Stimulated activated CD4-positive, alpha-beta T cell treated with anti-CD3 and anti-CD28 coated beads, Interleukin-1b, Interleukin-23, amount 100 ng/mL, for 1 hour (primary cell): ENCODE measurements at places on chromosomes 16 and 17.

- DNase-seq: no peak
Observed at GRCh38 chr17:40558890-40559563, 6.2 kb downstream of the CCR7 start.

DNA sequence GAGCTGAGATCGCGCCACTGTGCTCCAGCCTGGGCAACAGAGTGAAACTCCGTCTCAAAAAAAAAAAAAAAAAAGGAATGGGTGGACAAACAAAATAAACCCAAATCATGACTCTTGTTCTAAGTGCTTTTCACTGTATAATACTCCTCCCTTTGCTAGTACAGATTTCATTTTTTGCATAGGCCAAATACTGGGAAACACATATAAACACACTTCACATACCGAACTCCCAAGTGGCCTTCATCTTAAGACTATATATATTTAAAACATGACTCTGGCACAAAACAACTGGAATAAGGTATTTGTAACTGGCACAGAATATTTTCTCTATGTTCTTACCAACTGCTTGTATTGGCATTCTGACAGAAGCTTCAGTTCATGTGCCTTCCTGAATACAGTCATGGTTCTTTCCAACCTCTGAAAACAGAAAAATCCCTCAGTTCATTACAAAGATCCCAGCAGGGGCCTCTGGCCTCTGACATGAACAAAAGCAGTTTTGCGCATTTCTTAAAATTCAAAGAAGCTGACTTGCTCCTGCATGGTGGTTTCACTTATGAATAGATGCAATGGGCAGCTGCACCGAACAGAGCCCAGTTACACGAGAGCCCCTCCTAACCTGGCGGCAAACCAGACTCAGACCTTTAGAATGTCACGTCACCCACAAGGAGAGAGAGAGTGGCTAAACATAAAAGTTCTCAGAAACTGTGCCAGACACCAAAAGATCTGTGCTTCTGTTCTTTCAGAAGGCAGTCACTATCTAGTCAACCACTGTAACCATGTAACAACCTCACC lies 19.1 kb upstream of the COPRS start:
- DNase-seq: no peak

- DNase-seq: no peak
Observed at GRCh38 chr16:85234310-85235204, 122.3 kb upstream of the CIBAR2 start.

DNA sequence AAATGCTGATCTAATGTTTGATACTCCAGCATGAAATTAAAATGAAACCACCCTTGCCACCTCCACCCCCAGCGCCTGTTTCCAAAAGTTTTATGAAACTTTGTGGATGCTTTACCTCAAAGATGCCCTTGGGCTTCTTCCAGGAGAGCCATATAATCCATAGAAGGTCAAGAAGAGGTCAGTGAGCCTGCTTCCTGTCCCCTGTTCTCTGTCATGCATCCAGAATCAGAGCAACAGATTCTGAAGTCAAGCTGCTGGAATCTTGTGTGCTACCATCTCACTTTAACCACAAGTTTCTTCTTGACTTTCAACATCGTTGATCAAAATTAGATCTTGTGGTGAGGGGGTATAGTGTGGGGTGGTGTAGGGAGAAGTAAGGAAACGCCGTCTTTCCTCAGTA lies 8.6 kb downstream of the GOSR2 start:
- no peak for DNase-seq

DNA sequence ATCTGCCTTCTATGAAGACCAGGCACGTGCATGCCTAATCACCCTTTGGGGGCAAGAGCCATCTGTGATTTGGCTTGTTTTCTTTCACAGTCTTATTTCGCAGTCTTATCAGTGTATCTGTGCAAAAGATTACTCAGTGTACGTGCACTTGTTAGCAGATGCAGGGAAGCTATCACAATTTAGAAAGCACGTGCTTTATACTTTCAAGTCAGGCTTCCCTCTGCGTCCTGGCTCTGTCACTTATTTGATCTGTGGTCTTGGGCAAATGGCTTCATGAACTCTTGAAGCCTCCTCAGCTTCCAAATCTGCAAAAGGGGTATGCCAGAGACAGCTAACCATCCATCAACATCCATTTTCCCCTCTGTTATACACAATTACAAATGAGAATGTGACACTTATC lies 246.4 kb downstream of the XYLT1 start:
- DNase-seq: no peak

DNA sequence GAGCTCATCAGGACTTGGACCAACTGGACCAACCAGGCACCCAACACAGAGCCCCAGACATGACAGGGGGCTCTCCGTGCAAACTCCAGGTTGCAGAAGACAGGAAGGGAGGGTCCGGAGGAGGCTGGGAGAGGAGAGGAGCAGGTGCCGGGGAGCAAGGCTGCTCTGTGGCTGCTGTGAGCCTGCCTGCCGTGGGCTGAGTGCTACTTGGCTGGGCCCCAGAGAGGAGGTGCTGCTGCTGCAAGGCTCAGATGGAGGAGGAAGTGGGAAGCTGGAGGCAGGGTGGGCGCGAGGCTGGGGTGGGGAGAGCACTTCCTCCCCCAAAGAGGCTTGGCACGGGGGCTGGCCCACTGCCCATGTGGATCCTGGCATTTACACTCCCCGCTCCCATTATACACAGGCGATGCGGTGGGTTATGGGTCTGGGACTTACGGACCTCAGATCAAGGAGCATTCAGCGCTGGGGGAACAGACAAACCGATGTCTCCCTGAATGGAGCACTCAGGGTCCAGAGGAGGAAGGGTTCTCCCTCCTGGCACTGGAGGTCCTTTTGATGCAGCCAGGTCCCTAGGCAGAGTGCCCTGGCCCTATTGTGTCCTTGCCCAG lies 15.9 kb downstream of the EPOP start:
- no peak for DNase-seq

- no peak for DNase-seq
Observed at GRCh38 chr17:33183487-33184026, 109.5 kb downstream of the ASIC2 start.

DNA sequence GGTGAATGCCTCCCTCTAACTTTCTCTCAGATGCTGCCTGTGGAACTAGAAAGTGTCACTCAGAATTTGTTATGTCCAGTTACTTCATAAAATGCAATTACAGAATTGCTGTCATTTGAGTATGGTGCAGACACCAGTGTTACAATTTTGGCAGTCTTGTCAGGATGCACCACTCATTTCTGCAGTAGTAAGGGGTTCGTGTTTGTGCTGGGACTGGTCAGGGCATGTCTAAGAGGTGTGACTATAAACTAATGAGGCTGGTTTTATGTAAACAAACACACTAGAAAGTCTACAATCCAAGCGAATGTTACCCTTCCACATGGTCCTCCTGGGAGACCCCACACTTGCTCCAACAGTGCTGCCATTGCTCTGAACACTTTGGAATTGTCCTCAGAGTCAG lies 206.2 kb downstream of the ANKFN1 start:
- DNase-seq: no peak

GRCh38 chr16:63066552-63066951 lies 1030.3 kb upstream of the CDH8 start:
- no peak for DNase-seq

GRCh38 chr16:52068447-52069074 lies 478.4 kb downstream of the TOX3 start:
- DNase-seq: no peak

- no peak for DNase-seq
Observed at GRCh38 chr16:65534121-65534528, 412.3 kb upstream of the CDH11 start.

- no peak for DNase-seq
Observed at GRCh38 chr16:51072591-51072990, 78.5 kb downstream of the SALL1 start.

GRCh38 chr17:31811101-31811500 lies 47.9 kb downstream of the COPRS start:
- DNase-seq: no peak

GRCh38 chr16:5056352-5056751 lies 9.4 kb downstream of the C16orf89 start:
- DNase-seq: no peak

GRCh38 chr17:9519583-9520272 lies 55.9 kb downstream of the STX8 start:
- no peak for DNase-seq

GRCh38 chr17:83079352-83079747 lies at the start of gene METRNL:
Gene METRNL (plus strand): TSS chr17:83079609. CDS start chr17:83079816, 207 bp downstream.
- no peak for DNase-seq

- DNase-seq: no peak
Observed at GRCh38 chr17:33175562-33175961, 117.5 kb downstream of the ASIC2 start.

- DNase-seq: no peak
Observed at GRCh38 chr16:82741073-82741615, 114.4 kb downstream of the CDH13 start.

- no peak for DNase-seq
Observed at GRCh38 chr16:27690608-27691007, 140.7 kb downstream of the KATNIP start.

GRCh38 chr17:33908363-33909064 lies 346.6 kb upstream of the CCL2 start:
- no peak for DNase-seq

- DNase-seq: no peak
Observed at GRCh38 chr17:66508896-66509844, 206.8 kb downstream of the PRKCA start.

DNA sequence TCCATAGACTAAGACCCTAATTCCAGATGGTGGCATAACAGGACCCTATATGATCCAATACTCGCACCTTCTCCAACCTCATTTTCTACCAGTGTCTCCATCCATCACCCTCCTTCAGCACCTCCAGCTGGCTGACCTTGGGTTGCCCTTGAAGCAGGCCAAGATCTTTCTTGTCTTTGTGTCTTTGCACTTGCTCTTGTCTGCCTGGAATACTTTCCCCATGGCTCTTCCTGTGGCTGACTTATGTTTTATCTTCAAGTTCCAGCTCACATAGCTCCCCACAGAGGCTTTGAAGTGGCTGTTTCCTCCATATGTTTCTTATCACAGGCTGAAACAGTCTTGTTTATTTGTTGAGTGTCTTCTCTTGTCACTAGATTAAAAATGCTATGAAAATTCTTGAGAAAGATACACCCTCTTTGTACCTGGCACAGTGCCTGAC lies 29.6 kb upstream of the MMD start:
- DNase-seq: no peak

- no peak for DNase-seq
Observed at GRCh38 chr17:7548585-7549400, at the start of gene TNFSF12. Gene TNFSF12 (plus strand): TSS chr17:7549058. CDS start chr17:7549154, 96 bp downstream.

GRCh38 chr16:20321671-20322070 lies 5.6 kb downstream of the GP2 start:
- no peak for DNase-seq

GRCh38 chr17:10646392-10646990 lies 10.6 kb downstream of the MYH3 start:
- peak; percentile 69 for DNase-seq

DNA sequence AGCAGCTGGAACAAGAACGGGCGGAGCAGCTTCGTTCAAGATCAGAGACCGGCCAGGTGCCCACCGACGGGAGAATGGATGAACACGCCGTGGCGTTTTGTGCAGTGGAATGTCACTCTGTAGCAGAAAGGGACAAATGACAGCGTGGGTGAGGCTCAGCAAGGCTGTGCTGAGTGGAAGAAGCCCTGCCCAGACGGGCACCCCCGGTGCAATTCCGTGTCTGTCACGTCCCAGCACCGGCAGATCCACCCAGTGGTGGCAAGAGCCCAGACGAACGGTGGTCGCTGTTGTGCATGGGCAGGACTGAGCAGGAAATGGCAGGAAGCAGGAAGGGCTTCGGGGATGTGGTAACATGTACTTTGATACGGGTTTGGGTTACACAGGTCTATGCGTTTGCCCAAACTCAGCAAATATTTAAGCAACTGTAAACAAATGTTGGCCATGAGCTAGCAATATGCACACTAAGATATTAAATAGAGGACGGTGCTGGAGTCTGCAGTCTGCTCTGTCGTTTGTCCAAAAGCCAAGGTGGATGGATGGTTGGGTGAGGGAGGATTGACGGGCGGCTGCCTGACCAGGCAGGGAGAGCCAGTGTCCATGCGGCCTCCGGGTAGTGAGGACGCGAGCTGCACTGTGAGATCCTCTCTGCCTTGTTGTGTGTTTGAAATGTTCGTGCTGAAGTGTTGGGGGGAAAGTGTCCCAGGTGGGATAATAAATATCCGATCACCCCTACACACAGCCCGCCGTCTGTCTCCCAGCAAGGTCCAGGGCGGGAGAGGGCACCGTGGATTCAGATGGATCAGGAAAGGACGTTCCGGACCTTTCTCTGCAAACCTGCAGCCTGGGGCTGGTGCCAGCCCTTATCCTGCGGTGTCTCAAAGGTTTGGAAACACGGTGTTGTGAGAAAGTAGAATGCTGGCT lies 48.4 kb downstream of the COX4I1 start:
- no peak for DNase-seq

DNA sequence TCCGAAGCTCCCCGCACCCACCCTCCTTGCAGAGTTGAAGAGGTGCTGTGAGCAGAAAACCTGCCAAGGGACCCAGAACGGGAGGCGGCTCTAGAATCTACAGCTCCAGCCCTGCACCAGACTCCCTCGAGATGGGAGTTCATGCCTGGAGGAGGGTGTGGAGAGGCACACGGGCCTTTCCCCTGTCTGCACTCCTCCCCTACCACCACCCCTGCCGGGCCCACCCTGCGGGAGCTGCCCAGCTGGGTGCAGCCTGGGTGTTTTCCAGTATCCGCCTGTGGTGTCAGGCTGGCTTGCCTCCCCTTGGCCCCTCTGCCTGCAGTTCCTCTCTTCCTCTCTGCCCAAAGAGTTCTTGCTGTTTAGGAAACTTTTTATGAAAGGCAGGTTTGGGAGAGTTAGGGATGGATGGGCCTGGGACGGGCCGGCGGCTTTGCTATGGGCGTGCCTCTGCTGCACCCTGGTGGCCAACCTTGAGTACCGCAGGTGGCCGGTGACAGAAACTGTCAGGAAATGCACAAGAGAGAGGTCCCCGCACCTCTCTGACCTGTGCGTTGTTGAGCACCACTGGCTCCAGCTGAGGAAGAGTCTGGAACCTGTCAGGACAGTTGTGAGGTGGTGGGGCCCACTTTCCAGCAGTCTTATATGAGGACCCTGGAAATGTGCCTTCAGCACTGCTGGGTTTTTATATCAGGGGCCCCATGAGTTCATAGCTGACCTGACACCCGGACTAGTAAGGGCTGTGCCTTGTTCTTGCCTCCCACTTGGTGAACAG lies 354.1 kb downstream of the SEC14L1 start:
- DNase-seq: peak; percentile 42

DNA sequence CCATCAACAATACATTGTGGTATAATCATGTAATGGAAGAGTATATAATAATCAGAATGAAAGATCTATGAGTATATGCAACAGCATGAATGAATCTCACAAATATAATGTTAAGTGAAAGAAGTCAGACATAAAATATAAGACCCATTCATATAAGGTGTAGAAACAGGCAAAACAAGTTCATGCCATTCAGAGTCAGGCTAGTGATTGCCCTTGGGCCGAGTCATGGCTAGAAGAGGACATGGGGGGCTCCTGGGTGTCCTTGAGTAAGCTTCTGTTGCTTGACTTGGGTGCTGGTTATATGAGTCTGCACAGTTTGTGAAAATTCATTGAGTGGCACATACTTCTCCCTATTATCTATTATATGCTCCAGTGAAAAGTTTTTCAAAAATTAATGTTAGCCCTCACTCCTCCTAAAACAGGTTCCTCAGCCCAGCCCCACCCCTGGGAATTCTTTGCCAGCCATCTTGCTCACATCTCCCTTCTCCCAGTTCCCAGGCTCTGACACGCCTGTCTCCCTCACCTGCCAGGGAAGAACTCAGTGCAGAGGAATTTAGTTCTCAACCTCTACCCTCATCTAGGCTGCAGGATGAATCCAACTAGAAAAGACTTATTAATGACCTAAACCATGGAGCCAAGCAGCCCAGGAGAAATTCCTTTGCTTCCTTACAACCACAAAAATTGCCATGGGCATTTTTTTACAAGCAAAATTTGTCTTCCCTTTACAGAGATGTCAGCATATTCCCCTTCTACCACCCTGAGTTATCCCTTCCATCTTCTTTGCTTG lies 52.4 kb upstream of the NFAT5 start:
- DNase-seq: no peak
